HuH-7.5 (cell line): ENCODE measurements at places on chromosomes 12 and 14.

DNA sequence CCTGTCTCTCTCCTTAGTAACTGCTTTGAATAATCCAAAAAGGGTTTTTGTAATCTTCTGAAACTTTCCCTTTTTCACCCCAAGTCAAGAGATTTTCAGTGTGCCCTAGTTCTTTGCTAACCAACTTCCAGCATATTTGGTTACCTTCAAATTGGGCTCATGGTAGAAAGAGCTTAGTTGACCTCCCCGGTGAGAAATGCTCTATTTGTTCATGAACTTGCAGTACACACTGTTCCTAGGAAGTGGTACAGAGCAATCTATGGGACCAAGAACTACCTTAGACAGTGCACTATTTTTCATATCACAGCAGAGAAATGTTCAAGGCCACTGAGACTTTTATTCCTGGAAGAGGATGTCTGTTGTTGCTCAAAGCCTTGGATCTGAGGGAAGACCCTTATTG, 1.7 kb downstream of the USP5 start:
- DNase-seq, result no peak

DNA sequence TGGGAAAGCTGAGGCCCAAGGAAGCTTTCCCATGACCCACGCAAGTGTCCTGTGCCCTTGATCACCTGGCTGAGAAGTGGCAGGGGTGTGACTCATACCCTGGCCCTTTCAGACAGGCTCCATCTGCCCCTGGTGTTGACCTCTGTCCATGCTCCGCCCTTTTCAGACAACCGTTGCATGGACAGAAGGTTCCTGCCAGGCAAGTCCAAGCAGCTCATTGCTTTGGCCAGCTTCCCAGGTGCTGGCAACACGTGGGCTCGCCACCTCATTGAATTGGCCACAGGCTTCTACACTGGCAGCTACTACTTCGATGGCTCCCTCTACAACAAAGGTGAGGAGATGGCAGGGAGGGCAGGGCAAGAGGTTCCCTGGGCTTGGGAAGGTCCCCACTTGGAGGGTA, 103.5 kb downstream of the WSCD2 start:
- DNase-seq, result no peak

DNA sequence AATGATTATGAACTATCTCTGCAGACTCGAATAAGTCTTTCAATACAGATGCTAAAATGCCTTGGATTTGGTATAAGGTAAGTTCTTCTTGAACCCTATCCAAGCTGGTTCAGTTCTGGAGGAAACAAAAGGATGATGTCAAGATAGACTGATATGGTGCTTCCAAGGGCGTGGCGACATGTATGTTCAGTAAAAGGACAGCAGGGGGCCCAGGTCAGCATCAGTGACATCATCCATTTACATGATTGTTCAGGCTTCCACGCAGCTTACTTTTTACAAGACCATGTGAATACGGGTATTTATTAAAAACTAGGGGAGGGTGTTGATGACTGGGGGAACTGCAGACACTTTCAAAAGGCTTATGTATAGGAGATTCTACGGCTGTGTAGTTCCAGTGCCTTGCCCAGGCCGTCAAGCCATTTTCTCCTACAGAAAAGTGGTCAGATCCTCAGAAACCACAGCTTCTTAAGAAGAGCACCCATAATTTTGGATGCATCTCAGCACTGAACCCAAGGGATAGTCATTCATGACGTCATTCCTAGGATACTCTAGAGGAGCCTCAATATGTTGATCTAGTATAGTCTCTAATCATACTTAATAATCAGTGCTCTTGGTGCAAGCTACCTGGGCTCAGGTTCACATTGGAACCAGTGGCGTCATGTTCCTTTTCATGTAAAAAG, 527.7 kb downstream of the FUT8 start:
- no peak for DNase-seq

DNA sequence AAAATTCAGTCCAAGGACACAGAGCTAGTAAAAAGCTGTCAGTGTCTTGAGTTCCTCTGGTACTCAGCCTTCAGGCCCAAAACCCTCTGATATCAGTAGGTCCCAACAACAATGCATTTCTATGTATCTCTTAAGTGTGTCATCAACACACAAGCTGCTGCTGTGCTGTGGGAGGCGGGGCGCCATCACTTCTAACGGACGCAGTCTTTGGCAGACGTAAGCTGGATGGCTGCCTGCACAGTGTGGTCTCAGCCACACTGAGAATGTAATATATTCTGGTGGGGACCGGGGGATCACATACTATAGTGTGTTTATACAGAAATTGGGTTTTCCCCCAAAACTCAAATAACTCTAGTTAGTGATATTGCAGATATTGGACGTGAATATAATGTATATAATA, 123.9 kb downstream of the SUDS3 start:
- DNase-seq, result no peak

- no peak for DNase-seq
Observed at GRCh38 chr12:68623059-68623458, 12.4 kb downstream of the RAP1B start.

DNA sequence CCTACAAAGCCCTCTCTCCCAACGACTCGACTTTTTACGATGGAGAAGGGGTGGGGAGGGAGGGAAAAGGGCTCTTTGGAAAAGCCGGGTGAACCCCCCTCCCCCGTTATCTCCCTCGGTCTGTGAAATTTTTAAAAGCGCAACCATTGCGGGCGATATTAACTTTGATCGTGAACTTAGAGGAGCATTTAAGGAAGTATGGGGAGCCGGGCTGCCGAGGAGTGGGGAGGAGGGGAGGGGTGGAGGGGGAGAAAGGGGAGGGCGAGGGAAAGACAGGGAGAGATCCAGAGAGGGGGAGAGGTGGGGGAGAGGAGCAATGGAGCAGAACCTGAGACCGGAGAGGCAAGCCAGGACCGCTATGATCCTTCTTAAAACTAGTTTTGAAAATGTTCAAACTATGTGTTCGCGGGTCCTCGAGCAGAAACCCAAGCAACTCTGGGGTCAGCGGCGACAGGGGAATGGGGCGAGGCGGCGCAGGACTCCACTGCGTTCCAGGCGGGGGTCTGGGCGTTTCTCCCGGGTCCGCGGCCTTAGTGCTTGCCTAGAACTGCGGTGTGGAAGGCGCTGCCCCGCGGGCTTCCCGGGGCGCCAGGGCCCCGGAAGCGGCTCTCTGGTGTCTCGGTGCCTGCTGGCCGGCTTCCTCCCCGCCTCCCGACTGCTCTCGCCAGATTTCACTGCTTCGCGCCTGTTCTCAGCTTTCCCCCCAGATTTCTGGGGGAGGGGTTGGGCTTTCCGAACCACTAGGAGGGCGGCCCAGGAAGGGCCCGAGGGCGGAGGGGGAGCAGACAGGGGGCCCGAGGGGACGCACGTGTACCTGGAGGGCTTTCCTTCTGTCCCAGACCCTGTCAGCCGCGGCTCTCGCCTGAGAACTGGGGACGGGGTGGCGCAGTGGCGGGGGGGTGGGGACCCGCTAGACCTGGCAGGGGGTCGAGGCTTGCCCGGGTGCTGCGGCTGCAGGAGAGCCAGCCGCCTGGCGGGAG, at the start of gene HOTAIR:
Gene HOTAIR, minus strand, starts transcription at position 871 of the 980 bp plus-strand sequence.
- no peak for DNase-seq

GRCh38 chr12:80756875-80757274, 40.2 kb downstream of the MYF5 start:
- DNase-seq, result no peak

DNA sequence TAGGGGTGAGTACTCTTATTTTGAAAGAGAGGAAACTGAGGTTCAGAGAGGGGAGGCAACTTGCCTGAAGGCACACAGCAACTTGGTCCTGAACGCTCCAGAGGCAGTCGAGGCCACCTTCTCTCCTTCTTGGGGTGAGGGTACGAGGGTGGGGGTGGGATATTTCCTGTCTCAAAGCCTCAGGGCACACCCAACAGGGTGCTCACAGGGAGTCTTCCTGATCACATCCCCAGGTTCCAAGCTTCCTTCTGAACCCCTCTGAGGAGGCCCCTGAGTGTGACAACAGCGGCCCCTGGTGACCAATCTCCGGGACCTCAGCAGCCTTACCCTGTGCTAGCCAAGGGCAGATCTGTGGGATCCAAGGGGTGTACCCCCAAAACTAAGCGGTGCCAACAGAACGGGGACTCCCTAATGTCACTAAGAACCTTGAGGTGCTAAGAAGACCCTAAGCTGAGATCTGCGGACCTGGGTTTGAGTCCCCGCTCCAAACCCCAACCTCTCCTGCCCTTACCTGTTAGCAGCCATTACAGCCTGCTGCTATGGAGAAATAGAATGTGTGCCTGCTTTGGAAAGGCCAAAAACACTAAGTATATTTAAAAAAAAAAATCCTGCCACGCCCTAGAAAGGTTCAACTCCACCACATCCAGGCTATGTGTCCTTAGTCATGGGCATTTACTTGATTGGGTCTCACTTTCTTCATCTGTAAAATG, 57.9 kb downstream of the TRPV4 start:
- DNase-seq, result peak; percentile 96

DNA sequence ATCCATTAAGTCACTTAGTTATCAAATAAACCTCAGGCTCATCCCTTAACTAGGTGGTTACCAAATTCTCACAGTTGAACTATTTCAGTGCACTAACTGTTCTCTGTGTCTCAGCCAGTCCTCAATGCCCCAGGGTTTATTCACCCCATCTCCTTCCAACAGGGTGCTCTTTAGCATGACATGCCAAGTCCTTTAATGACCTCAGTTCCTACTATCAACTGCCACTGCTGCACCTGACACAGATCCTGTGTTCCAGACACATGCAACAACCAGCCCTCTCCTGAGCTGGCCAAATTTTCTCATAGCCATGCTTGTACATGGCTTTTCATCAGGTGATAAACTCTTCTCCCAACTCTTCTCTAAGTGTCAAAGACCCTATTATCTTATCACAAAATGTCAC, 80.0 kb downstream of the ATXN2 start:
- DNase-seq, result no peak

DNA sequence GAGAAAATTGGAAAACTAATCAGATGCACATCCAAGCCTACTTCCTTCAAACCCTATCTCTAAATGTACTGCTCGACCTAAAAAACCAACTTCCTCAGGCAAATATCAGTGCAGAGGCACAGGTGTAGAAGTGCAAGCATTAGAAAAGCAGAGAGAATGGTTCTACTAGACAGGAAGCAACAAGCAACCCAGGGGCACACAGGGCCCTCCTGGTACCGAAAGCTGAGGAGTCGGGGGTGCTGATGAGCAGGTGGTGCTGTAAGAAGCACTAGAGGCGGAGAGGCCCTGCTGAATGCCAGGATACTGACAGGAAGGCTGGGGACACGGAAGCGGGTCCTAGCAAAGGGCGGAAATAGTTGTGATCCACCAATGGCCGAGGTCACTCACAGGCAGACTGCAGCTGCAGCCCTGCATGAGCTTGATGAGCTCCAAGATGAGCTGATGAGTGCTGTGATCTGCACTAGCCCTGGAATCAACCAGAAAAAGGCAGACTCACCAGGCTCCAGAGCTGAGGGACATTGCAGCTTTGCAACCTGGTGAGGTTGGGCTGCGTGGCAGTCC, 85.9 kb downstream of the TTC7B start:
- no peak for DNase-seq

DNA sequence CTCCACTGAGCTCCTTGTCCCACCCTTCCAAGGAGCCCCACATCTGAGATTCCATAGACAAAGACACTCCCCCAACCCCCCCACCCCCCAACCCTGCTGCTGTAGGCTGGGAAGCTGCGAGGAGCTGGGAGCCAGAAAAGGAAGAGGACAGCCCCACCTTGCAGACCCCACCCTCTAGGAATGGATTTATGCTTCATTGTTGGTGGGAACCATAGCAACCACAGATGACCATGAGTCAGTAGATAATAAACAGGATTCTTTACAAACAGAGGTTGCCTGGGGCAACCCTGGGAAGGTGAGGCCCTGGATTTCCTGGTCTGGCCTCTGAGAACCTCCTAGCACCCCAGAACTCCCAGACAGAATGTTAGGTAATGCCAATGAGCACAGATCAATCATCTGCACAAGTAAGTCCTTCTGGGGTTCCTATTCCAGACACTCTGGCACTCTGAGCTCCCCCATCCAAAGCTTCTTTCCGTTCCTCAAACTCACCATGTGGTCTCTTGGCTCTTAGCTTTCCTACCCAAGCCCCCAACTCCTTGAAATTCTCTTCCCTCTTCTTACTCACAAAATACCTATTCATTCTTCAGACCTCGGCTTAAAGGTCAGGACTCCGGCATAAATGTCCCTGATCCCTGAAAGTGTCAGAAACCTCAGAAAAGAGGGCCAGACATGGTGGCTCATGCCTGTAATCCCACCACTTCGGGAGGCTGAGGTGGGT, 15.2 kb upstream of the PLEKHG6 start:
- DNase-seq, result peak; percentile 61

DNA sequence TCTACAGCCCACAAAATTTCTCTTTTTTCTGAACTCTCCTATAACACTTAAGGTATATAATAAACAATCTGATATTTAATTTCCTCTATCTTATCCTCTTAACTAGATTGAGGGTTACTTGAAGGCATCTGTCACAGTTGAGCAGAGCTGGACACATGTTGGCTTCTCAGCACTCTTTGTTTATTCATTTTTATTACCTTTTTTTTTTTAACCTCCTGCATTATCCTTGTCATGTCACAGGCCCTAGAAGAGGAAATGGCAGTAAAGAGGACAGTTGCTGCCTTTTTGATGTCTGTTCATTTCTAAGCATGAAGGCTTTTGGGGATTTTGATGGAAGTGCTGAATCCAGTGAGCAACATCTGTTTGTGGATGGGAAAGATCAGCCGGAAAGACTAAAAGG, 32.5 kb upstream of the EVL start:
- DNase-seq, result no peak

DNA sequence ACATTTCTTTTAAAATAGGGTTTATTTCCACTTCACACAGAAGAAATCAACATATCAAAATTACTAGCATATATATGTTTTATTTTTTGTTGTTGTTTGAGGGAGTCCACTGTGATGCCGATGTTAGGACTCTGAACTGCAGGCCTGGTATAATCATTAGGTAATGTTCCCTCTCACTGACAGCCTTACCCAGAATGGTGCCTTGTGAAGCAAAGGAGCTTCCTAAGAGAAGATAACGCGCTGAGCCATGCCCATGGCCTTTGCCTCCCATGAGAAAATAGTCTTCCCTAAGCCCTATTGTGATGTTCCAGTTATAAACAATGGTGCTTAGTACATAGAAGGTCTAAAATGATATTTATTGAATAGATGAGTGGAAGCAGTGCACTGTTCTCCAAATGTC, 12.0 kb downstream of the GNG2 start:
- no peak for DNase-seq

- no peak for DNase-seq
Observed at GRCh38 chr12:124556074-124556466, 11.3 kb downstream of the NCOR2 start.

- DNase-seq, result no peak
Observed at GRCh38 chr12:663293-663871, at the start of gene NINJ2. Gene NINJ2, minus strand, starts transcription at chr12:663445. Its CDS starts 85 bp downstream, at chr12:663360.

GRCh38 chr12:103326190-103326589, 169.6 kb downstream of the C12orf42 start:
- peak; percentile 46 for DNase-seq

GRCh38 chr14:91175291-91176201, 61.7 kb downstream of the DGLUCY start:
- DNase-seq, result no peak

GRCh38 chr12:26109343-26109881, 15.4 kb downstream of the BHLHE41 start:
- DNase-seq, result no peak

- DNase-seq, result no peak
Observed at GRCh38 chr12:42097971-42098370, 46.7 kb downstream of the GXYLT1 start.

GRCh38 chr12:59615392-59616165, 19.8 kb downstream of the SLC16A7 start:
- no peak for DNase-seq

- no peak for DNase-seq
Observed at GRCh38 chr12:49552014-49552413, 13.2 kb downstream of the KCNH3 start.
